ENCODE measurements at places on chromosomes 7 and 10.
A peak's percentile ranks its signal among the peaks of the same experiment; 100 is the strongest.

DNA sequence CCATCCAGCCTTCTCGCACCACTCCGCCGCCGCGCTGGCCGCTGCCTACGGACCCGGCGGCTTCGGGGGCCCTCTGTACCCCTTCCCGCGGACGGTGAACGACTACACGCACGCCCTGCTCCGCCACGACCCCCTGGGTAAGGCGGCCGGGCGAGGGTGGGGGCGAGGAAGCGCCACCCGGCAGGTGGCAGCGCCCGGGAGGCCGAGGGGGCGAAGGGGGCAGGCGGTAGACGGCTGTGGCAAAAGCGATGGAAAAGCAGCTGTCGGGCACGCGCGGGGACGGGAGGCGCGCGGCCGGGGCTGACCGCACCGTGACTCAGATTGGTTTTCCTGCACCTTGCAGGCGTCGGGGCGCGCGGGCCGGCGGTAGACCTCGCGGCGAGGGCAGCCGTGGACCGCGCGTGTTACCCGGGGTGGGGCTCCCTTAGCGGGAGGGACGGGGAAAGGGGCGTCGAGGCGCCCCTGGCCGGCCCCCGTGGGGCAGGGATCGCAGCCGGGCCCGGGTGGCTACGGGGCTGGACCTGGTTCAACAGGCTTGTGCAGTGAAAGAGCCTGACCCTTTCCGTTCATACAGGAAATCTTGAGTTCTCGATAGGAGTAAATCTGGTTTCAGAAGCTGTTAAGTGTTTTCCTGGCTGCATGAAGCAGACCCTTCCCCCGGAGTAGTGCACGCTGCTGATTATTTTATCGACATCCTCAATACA, 608 bp downstream of the HHEX start:
- peak; percentile 59 for DNase-seq

DNA sequence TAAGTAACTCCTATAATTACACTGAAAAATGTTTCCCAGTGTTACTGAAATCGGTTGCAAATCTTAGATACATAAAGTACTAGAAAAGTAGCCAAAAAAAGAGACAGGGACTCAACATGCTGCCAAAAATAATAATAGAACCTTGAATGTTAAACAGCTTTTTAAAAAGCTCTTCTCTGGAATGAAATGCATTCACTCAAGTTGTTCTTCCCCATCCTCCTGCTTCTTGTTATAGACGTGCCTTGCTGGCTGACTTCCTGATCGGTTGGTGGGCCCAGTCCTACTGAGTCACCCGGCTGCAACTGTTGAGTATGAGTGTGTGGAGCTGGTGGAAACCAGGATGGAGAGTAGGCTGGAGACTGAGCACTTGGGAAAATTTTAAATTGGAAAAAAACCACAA, 30.6 kb upstream of the RAPGEF5 start:
- DNase-seq = no peak

DNA sequence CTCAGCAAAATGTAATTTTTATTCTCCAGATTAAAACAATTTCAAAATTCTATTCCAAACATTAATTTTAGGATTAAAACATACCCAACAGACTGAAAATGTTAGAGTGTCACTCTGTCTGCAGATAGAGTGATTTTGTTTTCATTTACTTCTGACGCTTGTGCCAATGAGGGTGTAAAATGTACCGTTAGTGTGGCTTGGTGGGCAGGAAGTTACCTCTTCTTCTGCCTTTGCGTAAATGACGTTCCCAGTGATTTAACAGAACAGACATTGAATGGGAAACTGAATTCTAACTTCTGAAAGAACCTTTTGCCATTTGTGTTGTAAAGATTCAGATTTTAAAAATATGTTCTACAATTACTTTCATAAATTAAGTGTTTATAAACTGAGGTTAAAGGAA, 47.0 kb upstream of the DRGX start:
- DNase-seq = no peak

GRCh38 chr10:5963591-5963990, 13.8 kb downstream of the IL15RA start:
- no peak for DNase-seq

- DNase-seq = no peak
Measured at GRCh38 chr10:117734731-117735405, 192.3 kb downstream of the EMX2 start.

- no peak for DNase-seq
Measured at GRCh38 chr10:105743343-105744056, 1102.4 kb downstream of the SORCS3 start.

- no peak for DNase-seq
Measured at GRCh38 chr7:113928112-113928511, 9.3 kb upstream of the PPP1R3A start.

- DNase-seq = peak; percentile 49
Measured at GRCh38 chr10:80411267-80411668, 2.9 kb downstream of the PRXL2A start.

DNA sequence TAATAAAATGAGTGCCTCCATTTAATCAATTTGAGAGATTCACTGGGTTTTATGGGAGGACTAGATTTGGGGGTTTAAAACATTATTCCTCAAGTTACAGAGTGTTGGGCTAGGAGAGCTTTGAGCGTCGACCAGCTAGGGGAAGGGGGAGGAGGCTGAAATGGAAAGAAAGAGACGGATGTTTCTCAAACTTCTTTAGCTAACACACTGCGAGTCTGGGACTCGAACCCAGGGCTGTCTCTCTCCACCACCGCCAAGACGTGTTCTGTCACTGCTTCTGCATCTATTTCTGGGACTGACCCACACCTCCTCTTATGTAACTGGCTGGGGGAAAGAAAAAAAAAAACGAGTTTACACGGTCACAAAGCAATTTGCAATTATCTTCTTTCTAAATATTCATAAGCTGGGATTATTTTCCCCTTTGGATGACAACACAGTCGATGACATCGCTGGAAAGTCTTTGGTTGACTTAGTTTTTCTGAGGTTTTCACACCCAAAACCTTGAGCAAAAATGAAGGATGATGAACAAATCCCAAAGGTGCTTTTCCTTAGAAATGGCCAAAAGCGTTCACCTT, 27.2 kb downstream of the CHST15 start:
- DNase-seq = no peak

- no peak for DNase-seq
Measured at GRCh38 chr10:7173948-7174347, 236.9 kb downstream of the SFMBT2 start.

- no peak for DNase-seq
Measured at GRCh38 chr7:46759711-46760480, 822.0 kb downstream of the TNS3 start.

DNA sequence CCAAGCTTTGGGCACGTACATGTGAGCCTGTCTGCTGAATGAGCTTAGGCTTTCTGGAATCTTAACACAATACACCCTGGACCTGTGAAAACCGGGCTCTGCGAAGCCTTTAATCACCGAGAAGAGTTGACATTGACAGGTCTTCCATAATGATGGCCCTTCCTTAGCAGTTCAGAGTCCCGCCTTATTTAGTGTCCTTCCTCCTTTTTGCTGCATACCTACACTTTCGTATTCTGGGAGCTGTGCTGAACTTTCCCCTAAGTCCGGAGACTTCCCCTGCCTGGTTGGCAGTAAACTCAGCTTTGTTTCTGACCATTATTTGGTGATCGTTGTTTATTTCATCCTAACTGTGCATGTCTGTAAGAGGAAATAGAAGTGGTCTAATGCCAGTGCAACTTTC, 212.0 kb downstream of the CAMK1D start:
- DNase-seq = no peak

DNA sequence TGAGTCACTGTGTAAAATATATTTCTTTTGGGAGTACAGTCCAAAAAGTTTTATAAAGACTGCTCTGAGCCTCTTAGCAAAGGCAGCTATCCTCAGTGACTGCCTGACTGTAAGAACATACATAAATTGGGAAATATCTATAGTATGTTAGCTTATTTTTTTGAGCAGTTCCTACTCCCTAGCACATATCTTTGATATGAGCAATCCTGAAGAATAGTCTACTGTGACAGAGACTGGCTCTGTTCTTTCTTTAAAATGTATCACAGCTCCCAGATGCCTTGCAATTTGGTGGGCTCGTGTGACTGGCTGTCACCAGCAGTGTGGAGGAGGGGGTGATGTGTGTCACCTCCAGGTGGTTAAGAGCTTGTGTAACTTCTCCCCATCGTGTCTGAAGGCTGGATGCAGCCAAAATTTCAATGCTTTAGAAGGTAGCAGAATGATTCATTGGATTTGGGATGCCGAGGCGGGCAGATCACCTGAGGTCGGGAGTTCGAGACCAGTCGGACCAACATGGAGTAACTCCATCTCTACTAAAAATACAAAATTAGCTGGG, 47.9 kb downstream of the MTERF1 start:
- DNase-seq = no peak

Measured in SK-N-SH (cell line).